Left ventricle myocardium inferior (tissue), 1 donor: ENCODE measurements at places on chromosomes 7 and 10. TPM values are rescaled to one million over a fixed set of nuclear protein-coding genes. Genes with fewer than 3 reads are reported as not detected.

GRCh38 chr10:131806646-131807317, 94.0 kb upstream of the PPP2R2D start:
- no peaks in the 10 kb centered on the region for H3K36me3 ChIP-seq
- no peak for DNase-seq
- no peaks in the 10 kb centered on the region for H3K4me1 ChIP-seq
- H3K4me3 ChIP-seq: no peak overlapping the region
- H3K27ac ChIP-seq: no peak overlapping the region

DNA sequence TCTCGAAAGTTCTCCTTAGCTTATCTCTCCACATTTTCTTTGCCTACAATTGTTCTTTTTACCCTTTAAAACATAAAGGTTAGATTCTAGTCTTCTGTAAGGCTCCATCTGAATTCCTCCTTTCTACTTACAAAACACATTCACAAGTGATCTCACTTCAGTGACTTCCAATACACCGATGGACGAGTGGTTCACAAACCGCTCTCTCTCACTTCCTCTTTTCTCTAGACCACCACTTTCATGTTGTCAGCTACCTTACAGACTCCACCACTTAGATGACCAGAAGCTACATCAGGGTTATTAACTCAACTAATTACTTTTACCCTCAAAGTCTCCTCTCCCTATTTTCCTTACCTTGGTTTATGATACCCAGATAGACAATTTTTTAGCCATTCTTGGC, 11.8 kb downstream of the MET start:
- no peak for DNase-seq
- H3K4me1 ChIP-seq: no peaks in the 10 kb centered on the region
- no peaks in the 10 kb centered on the region for H3K36me3 ChIP-seq

Gene NODAL
- total RNA-seq: 0.16 TPM

DNA sequence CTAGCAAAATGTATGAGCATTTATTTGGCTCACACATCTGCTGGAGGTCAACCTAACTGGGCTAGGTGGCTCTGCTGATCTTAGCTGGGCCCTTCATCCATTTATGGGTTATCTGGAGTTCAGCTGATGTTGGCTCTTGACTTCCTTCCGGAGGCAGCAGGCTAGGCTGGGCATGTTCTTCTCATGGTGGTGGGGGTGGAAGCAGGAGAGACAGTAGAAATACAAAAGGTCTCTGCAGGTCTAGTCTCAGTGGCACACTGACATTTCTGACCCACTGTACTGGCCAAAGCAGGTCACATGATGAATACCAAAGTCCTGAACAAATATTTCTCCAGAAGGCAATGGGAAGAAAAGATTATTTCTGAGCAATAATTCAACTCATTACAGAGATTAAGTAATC, 334.6 kb downstream of the CRPPA start:
- H3K4me3 ChIP-seq: no peak overlapping the region
- H3K36me3 ChIP-seq: no peaks in the 10 kb centered on the region
- peaks cover 3% of the 10 kb centered on the region for H3K4me1 ChIP-seq
- H3K27me3 ChIP-seq: no peaks in the 10 kb centered on the region
- no peak overlapping the region for H3K27ac ChIP-seq

DNA sequence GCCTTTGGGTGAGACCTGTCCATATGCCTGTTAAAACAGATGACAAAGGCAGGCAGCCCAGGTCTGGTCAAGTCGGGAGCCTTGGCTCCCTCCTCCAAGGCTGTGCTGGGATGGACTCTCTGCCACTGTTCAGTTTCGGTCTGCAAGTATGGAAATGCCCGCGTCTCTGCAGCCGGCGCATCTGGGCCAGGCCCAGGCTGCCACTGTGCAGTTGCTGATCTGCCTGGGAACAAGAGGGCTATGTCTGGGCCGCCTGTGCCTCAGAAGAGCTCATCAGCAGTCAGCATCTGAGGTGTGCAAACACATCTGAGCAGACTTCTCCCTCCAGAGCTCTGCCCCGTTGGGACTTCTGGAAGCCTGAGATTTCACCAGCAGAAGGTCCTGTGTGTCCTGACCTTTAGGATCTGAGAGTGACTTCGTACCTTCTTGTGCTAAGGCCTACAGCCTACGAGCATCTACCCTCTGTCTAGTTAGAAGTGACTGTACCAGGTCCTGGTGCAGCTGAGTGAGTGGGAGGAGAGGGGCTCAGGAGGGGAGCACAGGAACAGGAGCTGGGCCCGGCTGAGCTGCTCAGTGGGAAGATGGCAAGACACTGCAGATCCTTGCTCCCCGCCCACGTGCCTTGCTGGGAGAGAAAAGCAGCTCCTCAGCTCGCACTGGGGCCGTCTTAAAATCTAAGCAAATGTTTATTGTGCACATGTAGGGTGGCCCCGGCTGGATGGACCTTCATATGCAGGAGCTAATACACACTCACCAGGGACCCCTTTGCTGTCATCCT, 50.9 kb downstream of the DOCK1 start:
- H3K36me3 ChIP-seq: no peaks in the 10 kb centered on the region
- DNase-seq: no peak
- no peaks in the 10 kb centered on the region for H3K27me3 ChIP-seq
- no peak overlapping the region for H3K27ac ChIP-seq

- no peak overlapping the region for H3K4me3 ChIP-seq
- no peak overlapping the region for H3K27ac ChIP-seq
- no peaks in the 10 kb centered on the region for H3K4me1 ChIP-seq
Observed at GRCh38 chr7:112550468-112551060, 69.8 kb downstream of the LSMEM1 start.

- H3K36me3 ChIP-seq: no peaks in the 10 kb centered on the region
- DNase-seq: no peak
- H3K27me3 ChIP-seq: peaks cover 10% of the 10 kb centered on the region
- H3K4me3 ChIP-seq: no peak overlapping the region
Observed at GRCh38 chr10:109592391-109592790, 330.9 kb downstream of the XPNPEP1 start.

Gene C10orf105
- total RNA-seq: 0.05 TPM

- H3K4me3 ChIP-seq: no peak overlapping the region
Observed at GRCh38 chr7:158840604-158841003, 11.3 kb upstream of the ESYT2 start.

Gene LRRD1
- not detected for total RNA-seq

Gene AGR2
- total RNA-seq: not detected

DNA sequence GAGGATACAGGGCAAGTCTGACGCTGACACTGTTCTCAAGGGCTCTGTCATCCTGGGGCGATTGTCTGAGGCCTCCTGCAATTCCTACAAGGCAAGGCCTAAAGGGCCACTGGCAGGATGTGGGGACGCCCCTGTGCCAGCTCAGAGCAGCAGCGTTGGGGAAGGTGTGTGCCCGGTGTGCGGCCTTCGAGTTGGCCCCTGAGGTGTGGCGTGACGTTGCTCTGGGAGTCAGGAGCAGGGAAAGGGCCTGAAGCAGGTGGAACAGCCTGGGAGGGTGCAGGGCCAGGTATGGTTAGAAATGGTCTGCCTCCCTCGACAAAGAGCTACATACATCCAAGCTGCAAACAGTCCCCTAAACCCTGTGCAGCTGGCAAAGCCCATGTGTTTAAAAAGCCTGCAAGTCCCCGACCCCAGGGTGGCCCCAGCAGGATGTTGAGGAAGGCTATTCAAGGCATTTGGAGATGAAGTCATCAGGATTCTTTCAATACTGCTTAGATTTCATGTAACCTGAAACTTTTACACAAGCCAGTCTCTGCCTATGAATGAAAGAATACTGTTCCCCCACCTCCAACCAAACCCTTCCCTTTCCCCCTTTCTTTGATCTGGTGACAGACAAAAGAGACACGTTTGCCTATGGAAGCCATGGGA, 142.5 kb upstream of the TNS3 start:
- no peak for DNase-seq
- no peaks in the 10 kb centered on the region for H3K36me3 ChIP-seq
- no peaks in the 10 kb centered on the region for H3K27me3 ChIP-seq
- no peak overlapping the region for H3K27ac ChIP-seq
- H3K4me3 ChIP-seq: no peak overlapping the region

DNA sequence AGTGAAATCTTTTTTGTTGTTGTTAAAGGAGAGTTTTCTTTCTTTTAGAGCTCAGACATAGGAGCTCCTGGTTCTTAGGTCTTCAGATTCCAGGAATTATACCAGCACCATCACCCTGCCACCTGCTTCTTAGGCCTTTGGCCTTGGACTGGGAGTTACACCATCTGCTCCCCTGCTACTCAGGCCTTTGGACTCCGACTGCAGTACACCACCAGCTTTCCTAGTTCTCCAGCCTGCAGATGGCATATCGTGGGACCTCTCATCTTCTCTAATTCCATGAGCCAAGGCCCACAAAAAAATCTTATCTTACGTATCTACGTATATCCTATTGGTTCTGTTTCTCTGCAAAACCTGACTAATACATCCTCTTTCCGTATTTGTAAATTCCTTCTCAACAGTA, 5.1 kb upstream of the TACC2 start:
- no peak overlapping the region for H3K4me3 ChIP-seq
- no peak for DNase-seq
- H3K36me3 ChIP-seq: no peaks in the 10 kb centered on the region
- H3K27ac ChIP-seq: no peak overlapping the region
- H3K27me3 ChIP-seq: no peaks in the 10 kb centered on the region
